MG63 (cell line): ENCODE measurements at places on chromosomes 4 and X. TPM values are rescaled to one million over a fixed set of nuclear protein-coding genes. Genes with fewer than 3 reads are reported as not detected.

CXCL8 gene
- 4.5 and 12.3 TPM in 2 replicates for total RNA-seq

UGT2A3 gene
- total RNA-seq, result not detected in 2 replicates

PFKFB1 gene
- total RNA-seq, result not detected in 2 replicates

TMEM150C gene
- total RNA-seq, result 0.57 and 0.76 TPM in 2 replicates

LUZP4 gene
- total RNA-seq, result not detected in 2 replicates

TIMM17B gene
- total RNA-seq, result 74.1 and 76.5 TPM in 2 replicates

IL2 gene
- not detected in 2 replicates for total RNA-seq

RNF175 gene
- 0.59 TPM in 1 of 2 replicates, not detected in the other for total RNA-seq

DKK2 gene
- total RNA-seq, result not detected in 2 replicates

N4BP2 gene
- total RNA-seq, result 1.3 and 1.5 TPM in 2 replicates
